M059J (cell line): ENCODE measurements at places on chromosomes 11 and 22.

- DNase-seq = no peak
These were observed 44.9 kb downstream of the ALG9 start for GRCh38 chr11:111826322-111826950.

DNA sequence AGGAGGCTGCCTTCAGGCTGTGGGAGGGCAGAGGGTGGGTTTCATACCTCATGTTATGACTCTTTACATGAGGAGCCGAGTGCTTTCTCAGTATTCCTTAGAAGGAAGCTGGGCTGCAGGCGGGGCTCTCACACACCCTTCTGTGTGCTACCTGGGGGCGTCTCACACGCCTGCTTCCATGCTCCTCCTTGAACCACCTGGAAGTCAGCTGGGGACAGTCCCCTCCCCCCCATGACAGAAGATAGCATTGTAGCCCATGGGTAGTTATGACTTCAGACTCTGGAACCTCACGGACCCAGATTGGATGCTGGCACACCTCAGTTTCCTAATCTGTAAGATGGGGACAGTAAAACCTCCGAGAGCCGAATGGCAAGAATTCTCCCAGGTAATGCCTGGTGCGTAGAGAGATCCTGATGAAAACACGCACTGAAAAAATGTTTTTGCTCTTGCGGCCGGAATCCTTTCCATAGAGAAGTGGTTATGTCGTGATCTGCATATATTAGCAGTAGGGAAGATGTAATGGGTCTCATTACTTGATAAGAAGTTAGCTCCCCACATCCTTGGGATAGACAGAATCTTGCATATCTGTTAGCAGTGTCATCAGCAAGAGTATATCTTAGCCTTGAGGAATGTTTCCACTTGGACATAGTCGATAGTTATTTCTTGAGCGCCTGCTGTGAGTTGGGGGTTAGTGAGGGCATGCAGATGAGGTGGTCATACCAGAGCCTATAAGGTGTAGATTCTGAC lies 4.9 kb downstream of the DAGLA start:
- no peak for DNase-seq

GRCh38 chr11:17521106-17521900 lies 22.9 kb downstream of the USH1C start:
- DNase-seq = no peak

DNA sequence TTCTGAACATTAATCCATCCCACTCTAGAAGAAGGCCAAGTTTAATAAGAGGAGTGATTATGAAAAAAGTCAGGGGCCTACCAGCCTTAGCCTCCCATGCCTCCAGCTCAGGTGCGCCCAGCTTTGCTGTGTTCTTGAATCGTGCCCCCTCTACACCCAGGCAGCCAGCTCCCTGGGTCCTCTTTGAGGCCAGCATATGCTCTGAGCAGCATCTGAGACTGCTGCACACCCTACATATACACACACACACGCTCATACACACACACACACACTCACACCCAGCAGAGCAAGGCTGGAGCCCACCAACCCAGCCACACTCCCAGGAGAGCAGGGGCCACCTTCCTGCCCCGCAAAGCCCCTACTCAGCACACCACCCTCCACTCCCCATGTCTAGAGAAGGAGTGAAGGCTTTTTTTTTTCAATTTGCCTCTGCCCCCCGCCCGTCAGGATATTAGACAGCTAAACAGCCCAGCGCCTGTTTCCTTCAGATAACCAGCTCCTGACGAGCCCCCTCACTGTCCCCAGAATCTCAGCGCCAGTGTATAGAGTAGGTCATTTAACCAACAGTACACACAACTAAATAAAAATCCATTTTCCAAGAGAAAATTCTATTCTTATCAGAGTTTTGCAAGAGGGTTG lies 121.6 kb downstream of the BUD13 start:
- DNase-seq = no peak

- no peak for DNase-seq
These were observed 14.5 kb upstream of the PPARA start for GRCh38 chr22:46135611-46136485.

GRCh38 chr11:61069427-61069826 lies 32.9 kb upstream of the CD5 start:
- DNase-seq = no peak

- DNase-seq = peak; percentile 47
These were observed 26.9 kb downstream of the POLR3H start for GRCh38 chr22:41517172-41518047.

- no peak for DNase-seq
These were observed 6.5 kb downstream of the MRPL16 start for GRCh38 chr11:59804061-59804460.

DNA sequence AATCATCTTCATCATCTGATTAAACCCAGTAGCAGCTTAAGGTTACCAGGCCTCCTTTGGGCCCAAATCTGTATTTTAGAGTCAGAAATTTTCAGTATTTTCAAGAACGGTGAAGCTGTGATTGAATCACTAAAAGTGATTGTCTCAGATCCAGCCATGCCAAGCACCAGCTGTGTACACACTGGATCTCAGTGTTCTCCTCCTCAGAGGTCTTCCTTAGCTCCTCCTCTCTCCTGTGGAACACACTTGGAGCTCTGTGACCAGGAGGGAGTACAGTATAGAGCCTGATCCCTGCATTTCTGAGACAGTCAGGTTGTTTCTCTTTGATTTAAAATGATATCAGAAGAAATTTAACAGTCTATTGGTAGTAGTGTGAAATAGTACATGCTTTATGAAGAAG lies 401.1 kb downstream of the NTM start:
- no peak for DNase-seq

GRCh38 chr11:121780971-121781370 lies 328.2 kb upstream of the SORL1-AS1 start:
- no peak for DNase-seq
